T-helper 1 cell (primary cell): ENCODE measurements at places on chromosomes 5 and 9.

DNA sequence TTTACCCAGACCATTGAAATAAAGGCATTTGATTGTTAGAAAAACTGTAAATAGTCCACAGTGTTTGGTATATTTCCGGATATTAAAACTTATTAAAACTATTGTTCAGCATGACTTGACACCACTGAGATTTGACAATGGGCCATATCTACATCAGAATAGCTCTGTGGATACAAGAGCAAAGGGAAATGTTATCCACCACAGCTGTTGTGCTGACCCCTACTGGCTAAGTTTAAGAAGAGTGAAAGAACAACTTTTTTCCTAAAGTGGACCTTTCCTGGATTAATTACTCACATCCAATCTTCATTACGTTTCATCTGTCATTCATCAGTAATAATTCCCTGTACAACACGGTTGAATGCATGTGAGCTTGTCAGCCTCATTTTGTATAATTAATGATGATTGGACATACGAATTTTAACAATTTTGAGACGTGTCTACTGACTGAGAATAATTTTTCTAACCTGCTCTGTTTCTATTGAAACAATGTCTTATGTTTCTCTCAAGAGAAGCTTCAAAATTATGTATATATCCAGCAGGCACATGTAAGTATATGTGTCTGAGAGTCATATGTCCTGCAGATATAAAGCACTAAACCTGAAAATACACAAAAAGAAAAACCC is 1952.6 kb downstream of the MAT2B start:
- DNase-seq, result no peak

DNA sequence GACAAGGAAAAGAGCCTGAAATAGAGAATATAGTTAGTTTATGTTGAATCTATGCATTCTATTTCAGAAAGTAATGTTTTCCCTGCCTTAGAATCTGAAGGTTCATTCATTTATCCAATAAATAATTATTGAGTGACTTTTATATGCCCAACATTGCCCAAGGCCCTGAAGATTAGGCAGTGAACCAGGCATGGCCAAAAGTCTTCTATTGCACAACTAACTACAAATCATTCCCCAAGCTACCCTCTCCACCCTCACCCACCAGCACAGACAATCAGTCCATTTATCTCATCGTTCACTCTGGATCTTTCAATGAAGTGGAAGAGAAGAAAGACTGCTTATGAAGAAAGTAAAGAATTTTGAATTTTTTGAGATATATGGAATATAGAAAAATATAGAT is 268.4 kb downstream of the PLK2 start:
- no peak for DNase-seq

DNA sequence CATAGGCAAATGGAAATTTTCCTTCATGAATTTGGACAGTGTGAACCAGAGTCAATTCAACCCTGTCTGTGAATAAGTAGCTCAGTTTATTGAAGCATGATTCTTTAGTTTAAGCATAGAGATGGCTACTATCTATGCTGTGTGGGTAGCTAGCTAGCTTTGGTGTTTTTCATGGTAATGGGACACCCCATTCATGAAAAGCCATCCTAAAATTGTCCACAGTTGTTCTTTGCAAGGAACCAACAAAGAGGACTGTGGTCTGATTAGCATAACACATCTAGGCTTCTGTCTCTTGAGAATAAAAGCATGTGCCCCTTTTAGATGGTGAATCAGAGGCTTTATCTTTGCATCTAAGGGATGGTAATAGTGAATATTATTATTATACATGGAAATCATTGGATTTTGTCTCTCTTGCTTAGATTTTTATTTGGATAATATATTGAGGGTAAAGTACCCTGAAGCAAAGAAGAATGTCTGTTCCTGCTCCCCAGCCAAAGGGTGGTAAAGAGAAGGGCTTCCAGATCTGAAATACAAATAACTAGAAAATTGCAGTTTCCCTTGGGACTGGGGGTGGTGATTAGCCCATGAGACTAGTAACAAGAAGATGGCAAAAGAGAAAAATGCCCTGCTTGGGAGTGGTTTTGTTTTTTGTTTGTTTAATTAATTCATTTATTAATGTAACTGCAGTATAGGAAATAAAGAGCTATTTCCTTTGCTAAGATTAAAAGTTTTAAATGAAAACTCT is 624.2 kb upstream of the ZNF608 start:
- no peak for DNase-seq

- no peak for DNase-seq
Observed at GRCh38 chr9:37174247-37174646, 53.9 kb downstream of the ZCCHC7 start.

DNA sequence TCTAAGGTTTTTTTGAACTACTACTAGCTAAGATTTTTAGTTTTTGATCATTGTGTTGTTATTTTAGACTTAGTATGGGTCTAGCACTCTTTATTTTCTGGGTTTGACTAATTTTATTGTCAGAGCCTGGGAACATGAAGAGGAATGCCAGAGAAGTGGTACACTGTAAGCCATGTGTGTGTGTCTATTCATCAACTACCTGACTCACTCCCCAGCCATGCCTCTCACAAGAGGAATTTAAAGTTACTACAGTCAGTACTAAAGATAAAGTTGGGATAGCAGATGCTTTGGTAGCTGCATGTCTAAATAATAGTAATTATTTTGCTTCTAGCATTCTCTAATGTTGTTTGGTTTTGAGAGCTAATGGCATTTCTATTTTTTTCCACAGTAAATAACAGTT is 264.8 kb downstream of the CSNK1G3 start:
- DNase-seq, result no peak

- peak; percentile 81 for DNase-seq
Observed at GRCh38 chr9:120877276-120878034, 467 bp upstream of the PHF19 start.
